ENCODE measurements at places on chromosomes 11 and 22.

DNA sequence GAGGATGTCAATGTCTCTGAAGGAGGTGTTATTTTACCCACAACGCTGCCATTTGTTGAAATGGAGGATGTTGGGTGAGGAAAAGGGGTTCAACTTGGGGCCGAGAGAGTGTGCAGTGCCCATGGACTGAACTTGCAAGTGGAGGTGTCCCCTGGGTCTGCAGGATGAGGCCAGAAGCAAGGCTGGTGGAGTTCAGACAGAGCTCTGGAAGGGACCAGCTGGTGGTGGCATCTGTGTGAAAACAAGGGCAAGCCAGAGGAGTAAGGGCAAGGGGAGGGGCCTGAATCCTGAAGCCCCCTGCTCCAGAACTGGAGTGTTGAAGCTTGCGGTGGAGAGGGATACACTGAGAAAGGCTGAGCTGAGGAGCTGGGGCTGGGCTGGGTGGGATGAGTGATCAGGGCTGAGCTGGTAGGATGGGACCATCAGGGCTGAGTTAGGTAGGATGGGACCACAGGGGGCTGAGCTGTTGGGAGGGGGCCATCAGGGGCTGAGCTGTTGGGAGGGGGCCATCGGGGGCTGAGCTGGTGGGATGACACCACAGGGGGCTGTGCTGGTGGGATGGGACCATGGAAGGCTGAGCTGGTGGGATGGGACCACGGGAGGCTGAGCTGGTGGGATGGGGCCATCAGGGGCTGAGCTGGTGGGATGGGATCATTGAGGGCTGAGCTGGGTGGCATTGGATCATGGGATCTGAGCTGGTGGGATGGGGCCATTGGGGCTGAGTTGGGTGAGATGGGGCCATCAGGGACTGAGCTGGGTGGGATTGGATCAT, 13.4 kb upstream of the CTSD start:
- no peaks in the 10 kb centered on the region for H3K27me3 ChIP-seq
- no peaks in the 10 kb centered on the region for H3K36me3 ChIP-seq

DNA sequence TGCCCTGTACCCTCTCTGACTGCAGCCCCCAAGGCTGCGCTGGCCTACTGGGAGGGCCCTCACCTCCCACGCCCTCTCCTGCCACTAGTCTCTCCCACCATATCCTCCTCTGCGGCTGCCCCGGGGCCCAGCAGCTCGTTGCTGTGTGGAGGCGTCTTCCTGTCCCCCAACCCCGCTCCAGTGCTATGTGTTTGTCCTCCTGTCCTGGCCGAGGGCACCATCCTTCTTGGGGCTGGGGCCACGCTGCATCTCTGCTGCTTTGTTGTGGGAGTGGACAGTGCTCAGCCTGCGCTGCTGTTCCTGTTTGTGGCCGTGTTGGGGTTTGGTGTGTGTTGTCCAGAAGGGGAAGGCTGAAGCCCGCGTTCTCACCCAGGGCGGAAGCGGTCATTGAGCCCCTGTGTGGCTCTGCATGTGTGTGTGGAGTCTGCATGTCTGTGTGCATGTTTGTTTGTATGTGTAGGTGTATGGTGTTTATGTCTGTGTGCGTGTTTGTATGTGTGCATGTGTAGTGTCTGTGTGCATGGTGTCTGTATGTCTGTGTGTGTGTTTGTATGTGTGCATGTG, 15.7 kb downstream of the TPCN2 start:
- no peaks in the 10 kb centered on the region for H3K4me1 ChIP-seq
- H3K36me3 ChIP-seq, result no peaks in the 10 kb centered on the region
- H3K27me3 ChIP-seq, result no peaks in the 10 kb centered on the region
- no peak for DNase-seq
- no peak overlapping the region for H3K27ac ChIP-seq

DNA sequence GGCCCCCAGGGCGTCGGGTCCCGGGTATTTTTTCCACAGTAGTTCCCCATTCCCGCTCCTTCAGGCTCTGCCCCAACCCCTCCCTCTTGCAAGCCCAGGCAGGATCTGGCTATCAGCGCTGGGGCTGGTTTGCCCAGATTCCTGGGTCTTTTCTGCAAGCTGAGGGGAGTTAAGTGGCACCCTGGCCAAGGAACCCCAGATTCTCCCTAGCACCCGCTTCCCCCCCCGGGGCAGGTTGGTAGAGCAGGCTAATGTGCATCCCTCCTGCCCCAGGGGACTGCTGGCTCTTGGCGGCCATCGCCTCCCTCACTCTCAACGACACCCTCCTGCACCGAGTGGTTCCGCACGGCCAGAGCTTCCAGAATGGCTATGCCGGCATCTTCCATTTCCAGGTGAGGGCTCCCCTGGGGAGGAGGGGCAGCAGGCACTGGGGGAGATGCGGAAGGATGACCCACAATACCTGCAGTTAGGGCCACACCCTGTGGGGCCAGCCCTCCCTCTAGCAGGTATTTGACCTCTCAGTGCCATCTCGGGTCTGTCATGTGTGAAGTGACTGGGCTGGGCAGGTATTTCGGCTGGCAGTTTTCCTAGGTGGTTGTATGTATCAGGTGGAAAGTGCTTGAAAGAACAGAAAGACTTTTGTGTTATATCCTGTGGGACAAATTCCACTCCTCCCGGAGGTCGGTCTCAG, 1.6 kb downstream of the CAPN1 start:
- no peak overlapping the region for H3K4me3 ChIP-seq
- peaks cover 19% of the 10 kb centered on the region for H3K36me3 ChIP-seq
- DNase-seq, result peak; percentile 67
- H3K4me1 ChIP-seq, result peaks cover 46% of the 10 kb centered on the region
- no peaks in the 10 kb centered on the region for H3K27me3 ChIP-seq
- H3K27ac ChIP-seq, result peak overlapping the region; percentile 96

DNA sequence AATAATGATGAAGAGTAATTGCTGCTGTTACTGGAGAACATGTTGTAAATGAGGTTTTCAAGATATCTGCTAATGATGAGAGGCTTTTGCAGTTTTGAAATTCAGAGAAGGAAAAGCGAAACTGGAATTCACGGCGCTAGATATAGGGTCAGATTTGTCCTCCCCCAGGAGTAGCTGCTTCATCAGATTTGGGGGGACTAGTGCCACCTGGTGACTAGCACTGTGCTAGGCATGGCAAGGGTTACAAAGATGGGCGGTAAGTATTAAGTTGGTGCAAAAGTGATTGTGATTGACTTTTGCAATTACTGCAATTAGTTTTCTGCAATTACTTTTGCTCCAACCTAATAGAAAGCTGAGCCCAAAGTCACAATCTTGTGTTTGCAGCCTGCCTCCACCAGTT, 879.9 kb upstream of the TENM4 start:
- H3K36me3 ChIP-seq, result no peaks in the 10 kb centered on the region
- no peak overlapping the region for H3K27ac ChIP-seq
- DNase-seq, result no peak
- H3K27me3 ChIP-seq, result no peaks in the 10 kb centered on the region
- no peak overlapping the region for H3K4me3 ChIP-seq

GRCh38 chr11:57161351-57161750, 20.4 kb upstream of the LRRC55 start:
- no peak overlapping the region for H3K4me3 ChIP-seq
- DNase-seq, result no peak
- no peaks in the 10 kb centered on the region for H3K36me3 ChIP-seq
- no peaks in the 10 kb centered on the region for H3K27me3 ChIP-seq
- no peaks in the 10 kb centered on the region for H3K4me1 ChIP-seq
- H3K27ac ChIP-seq, result no peak overlapping the region

DNA sequence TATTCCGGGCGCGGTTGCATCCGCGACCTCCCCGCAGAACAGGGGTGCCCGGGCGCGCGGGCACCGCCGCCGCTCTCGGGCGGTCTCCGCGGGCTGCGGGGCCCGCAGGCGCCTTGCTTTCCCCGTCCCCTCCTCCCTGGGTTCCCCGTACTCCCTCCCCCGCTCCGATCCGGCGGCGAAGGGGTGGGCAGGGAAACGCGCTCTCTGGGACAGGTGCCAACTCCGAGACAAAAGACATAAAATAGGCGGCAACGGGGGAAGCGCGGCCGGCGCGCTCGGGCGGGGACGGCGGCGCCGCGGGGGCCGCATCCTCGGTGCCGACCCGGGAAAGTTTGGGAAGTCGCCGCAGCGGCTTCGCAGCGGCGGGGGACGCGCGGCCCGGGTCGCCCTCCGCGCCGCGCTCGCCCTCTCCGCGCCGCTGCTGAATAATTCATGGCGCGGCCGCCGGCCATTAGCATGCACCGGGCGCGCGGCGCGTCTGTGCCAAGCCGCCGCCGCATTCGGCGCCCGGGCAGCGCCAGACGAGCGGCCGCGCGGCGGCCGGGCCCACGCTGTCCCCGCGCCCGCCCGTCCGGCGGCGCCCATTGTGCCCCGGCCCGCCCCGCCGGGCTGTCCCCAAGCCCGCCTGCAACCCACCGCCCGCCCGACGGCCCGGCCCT, 78.7 kb upstream of the PPARA start:
- H3K4me1 ChIP-seq, result peaks cover 49% of the 10 kb centered on the region
- peak overlapping the region; percentile 99 for H3K27ac ChIP-seq
- H3K36me3 ChIP-seq, result no peaks in the 10 kb centered on the region
- no peaks in the 10 kb centered on the region for H3K27me3 ChIP-seq
- peak; percentile 94 for DNase-seq

GRCh38 chr11:73752903-73753302, 8.0 kb downstream of the RAB6A start:
- H3K27ac ChIP-seq, result peak overlapping the region; percentile 51
- H3K4me3 ChIP-seq, result no peak overlapping the region

GRCh38 chr11:121394785-121395184, 57.3 kb upstream of the SORL1 start:
- H3K4me3 ChIP-seq, result no peak overlapping the region
- H3K27me3 ChIP-seq, result no peaks in the 10 kb centered on the region
- no peak overlapping the region for H3K27ac ChIP-seq
- DNase-seq, result no peak
- no peaks in the 10 kb centered on the region for H3K36me3 ChIP-seq

GRCh38 chr11:129557421-129557820, 181.8 kb downstream of the BARX2 start:
- no peak for DNase-seq
- no peaks in the 10 kb centered on the region for H3K4me1 ChIP-seq
- no peak overlapping the region for H3K27ac ChIP-seq
- no peaks in the 10 kb centered on the region for H3K27me3 ChIP-seq

GRCh38 chr11:69040581-69041260, 8.0 kb upstream of the TPCN2 start:
- H3K27ac ChIP-seq, result no peak overlapping the region
- H3K4me1 ChIP-seq, result no peaks in the 10 kb centered on the region
- no peaks in the 10 kb centered on the region for H3K36me3 ChIP-seq
- DNase-seq, result no peak

DNA sequence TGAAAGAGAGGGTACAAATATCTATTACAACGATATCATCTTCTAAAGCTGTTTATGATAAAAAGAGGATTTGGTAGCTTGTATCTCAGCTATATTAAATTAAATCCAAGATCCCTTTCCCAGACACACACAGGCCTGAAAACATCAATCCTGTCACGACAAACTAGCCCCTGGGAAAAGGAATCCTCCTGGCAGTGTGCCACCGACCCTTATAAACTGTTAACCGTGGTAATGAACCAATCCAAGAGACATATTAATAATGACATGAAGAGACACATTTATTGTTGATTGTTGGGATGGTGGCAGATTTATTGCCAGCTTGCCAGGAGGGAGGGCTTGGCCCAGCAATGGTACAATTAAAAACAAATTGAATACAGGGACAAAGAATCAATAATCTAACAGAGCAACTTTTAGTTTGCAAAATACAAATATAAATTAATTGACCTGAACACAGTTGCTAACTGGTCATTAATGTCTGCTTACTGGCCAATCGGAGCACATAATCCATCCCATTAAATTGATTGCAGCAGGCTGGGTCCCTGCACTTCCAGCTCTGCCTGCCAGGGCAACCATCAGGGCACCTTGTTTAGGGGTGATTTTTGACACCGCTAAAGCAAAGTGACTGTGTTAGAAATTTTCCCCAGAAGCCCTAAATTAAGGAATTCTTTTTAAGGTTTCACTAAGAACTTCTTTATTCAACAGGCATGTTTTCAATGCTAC, 887.6 kb downstream of the OPCML start:
- H3K27me3 ChIP-seq, result no peaks in the 10 kb centered on the region
- H3K27ac ChIP-seq, result no peak overlapping the region
- no peaks in the 10 kb centered on the region for H3K4me1 ChIP-seq
- no peak overlapping the region for H3K4me3 ChIP-seq
- DNase-seq, result no peak
- H3K36me3 ChIP-seq, result no peaks in the 10 kb centered on the region

GRCh38 chr11:122850076-122850631, 11.9 kb downstream of the CRTAM start:
- no peak overlapping the region for H3K4me3 ChIP-seq
- no peaks in the 10 kb centered on the region for H3K4me1 ChIP-seq
- no peaks in the 10 kb centered on the region for H3K27me3 ChIP-seq
- H3K27ac ChIP-seq, result no peak overlapping the region

GRCh38 chr11:75105462-75105925, 8.8 kb upstream of the OR2AT4 start:
- no peak overlapping the region for H3K27ac ChIP-seq
- no peaks in the 10 kb centered on the region for H3K36me3 ChIP-seq
- no peaks in the 10 kb centered on the region for H3K4me1 ChIP-seq
- no peak for DNase-seq
- H3K4me3 ChIP-seq, result no peak overlapping the region

DNA sequence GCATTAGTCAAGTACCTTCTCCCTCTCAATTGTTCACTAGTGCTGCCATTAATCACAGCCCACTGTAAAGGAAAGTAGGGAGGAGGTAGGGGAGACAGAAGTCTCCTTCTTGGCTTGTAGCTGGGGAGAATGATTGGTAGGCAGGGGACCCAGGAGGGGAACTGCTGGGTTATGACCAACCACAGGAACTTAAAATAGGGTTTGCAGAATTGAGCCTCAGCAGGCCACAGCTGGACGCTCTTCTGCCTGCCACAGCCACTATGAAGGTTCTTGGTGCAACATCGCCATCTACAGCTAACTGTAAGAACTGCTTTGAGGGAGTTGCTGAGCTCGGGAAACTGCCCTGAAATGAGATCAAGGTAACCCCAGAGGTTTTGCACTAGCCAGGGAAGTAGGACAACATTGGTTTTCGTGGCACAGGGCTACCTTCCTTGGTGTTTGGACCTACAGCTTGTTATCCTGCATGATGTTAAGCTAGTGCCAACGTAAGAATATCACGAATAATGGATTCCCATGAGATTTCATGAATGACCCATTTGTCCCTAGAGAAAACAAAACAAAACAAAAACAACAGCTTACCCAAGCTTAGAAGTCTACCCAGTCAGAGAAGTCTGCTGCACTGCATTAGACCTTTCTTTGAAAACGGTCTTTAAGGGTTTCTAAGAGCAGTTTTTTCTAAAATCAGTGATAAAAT, 787.1 kb upstream of the API5 start:
- no peaks in the 10 kb centered on the region for H3K4me1 ChIP-seq
- no peaks in the 10 kb centered on the region for H3K27me3 ChIP-seq
- no peak overlapping the region for H3K27ac ChIP-seq
- H3K36me3 ChIP-seq, result no peaks in the 10 kb centered on the region
- peak; percentile 42 for DNase-seq

- H3K36me3 ChIP-seq, result no peaks in the 10 kb centered on the region
- no peak for DNase-seq
- peaks cover 5% of the 10 kb centered on the region for H3K4me1 ChIP-seq
- no peaks in the 10 kb centered on the region for H3K27me3 ChIP-seq
Measured at GRCh38 chr11:35050541-35050995, 88.4 kb upstream of the CD44 start.

- H3K4me1 ChIP-seq, result peaks cover 23% of the 10 kb centered on the region
- H3K27ac ChIP-seq, result no peak overlapping the region
- DNase-seq, result no peak
- H3K36me3 ChIP-seq, result no peaks in the 10 kb centered on the region
- no peak overlapping the region for H3K4me3 ChIP-seq
Measured at GRCh38 chr22:35879351-35879750, 149.3 kb downstream of the RBFOX2 start.

Measured in body of pancreas (tissue), 4 donors.